Activated CD4-positive, alpha-beta memory T cell treated with anti-CD3 and anti-CD28 coated beads for 36 hours (primary cell): ENCODE measurements at places on chromosomes 6 and 20. TPM values are rescaled to one million over a fixed set of nuclear protein-coding genes. Genes with fewer than 3 reads are reported as not detected.
A peak's percentile ranks its signal among the peaks of the same experiment; 100 is the strongest.

DNA sequence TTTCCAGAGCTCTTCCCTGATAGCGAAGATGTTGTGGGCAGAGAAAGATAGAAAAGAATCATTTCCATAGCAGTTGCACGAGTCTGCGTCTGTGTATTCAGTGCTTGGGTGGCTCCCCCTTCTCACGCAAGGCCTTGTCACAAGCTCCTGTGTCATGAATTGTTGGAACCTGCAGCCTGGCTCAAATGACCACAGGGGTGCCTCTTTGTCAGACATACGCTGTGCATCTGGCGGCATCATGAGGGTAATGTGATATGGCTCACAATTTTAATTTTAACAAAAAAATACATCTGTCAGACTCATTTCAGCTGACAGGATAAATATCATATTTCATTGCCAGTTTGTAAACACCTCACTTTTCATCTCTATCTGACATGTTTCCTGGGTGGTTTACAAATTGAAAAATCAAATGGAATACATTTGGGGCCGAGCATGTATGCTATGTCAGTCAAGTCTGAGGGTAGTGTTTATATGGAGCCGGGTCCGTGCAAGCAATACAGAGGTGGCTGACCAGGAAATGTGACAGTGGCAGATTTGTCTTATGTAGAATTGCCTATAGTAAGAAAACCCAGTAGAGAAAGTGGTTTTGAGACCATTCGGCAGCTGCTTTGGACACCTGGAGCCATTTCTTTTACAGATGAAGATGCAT, 90.9 kb downstream of the CAP2 start:
- DNase-seq = no peak

- DNase-seq = no peak
Measured at GRCh38 chr6:36570264-36570663, 23.0 kb upstream of the STK38 start.

GRCh38 chr6:44050872-44051505, 76.3 kb downstream of the MRPL14 start:
- DNase-seq = no peak

DNA sequence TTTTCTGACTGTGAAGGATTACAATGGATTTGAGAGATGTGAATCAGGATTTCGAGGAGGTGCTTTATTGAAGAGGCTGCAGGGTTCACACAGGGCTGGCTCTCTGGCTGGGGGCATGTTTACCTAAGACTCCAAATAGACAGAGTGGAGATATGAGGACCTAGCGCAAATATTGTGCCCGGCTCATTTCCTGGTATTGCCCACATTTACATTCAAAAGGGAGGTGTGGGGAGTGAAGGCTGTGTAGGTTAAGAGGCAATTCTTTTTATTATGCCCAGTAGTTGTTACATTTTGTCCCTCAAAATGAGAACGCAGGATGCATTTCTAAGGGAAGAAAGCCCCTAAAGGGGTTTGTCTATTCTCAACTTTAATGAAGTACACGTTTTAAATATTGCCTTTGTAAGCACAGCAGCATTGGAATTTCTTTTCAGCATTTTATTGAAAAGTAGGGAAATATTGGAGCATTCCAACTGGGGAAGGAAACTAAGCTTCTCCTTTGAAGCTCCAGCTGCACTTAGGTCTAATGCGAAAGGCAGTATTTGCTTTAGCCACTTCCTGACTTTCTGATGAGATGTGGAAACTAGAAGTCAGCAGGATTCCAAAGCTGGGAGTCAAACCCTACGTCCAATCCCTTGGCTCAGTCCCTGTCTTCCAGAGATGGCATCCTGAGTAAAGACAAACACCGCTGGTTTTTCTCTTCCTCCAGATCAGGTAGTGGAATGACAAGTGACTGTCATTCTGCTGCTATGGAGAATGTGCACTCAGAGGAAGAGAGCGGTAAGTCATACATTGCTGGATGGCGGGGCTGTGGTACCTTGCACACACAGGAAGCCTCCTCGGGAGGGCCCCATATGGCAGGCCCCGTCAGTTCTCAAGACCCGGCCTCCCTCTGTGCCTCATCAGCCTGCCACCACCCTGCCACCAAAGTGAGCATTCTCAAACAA, 70.7 kb downstream of the MYB start:
- peak; percentile 29 for DNase-seq

GRCh38 chr6:84422380-84422968, 195.0 kb upstream of the CEP162 start:
- DNase-seq = peak; percentile 23

DNA sequence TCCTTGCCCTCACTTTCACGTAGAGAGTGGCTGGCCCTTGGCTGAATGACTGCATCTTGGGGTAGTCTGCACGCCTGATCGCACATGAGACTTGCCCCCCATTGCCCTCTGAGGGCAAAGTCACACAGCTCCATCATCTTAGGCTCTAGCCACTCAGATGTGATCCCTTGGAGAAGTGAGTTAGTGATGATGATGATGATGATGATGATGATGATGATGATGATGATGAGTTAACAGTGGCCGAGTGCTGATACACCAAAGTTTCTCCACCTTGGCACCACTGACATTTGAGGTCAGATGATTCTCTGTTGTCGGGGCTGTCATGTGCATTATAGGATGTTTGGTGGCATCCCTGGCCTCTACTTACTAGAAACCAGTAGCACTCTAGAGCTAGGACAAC, 84.0 kb downstream of the PREX1 start:
- no peak for DNase-seq

DNA sequence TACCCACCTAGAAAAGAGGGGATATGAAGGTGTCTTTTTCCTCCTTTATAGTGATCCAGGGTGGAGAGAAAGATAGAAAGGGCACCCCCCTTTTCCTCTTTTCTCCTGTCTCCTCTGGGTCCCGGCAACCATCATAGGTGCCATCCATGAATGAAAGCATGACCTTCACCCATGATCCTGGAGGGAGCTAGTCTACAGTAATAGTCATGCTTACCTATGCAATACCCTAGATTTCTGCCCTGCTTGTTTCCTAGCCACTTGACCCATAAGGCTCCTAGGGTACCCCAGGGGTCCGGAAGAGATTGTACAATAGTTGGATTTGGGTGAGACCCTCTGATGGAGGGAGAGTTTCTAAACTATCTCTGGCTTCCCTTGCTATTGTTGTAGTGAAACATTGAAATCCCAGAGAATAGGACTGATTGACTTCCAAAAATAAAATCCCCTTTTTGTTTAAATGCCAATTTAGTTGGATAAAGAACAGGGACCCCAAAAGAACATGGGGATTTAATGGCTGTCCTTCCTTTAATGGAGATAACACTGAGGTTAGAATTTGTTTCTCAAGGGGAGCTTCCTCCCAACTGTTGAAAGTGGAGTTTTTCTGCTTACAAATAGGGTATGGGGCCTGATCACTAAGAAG, 366.8 kb upstream of the KHDRBS2 start:
- DNase-seq = no peak

- DNase-seq = no peak
Measured at GRCh38 chr6:44071670-44072451, 55.4 kb downstream of the MRPL14 start.

DNA sequence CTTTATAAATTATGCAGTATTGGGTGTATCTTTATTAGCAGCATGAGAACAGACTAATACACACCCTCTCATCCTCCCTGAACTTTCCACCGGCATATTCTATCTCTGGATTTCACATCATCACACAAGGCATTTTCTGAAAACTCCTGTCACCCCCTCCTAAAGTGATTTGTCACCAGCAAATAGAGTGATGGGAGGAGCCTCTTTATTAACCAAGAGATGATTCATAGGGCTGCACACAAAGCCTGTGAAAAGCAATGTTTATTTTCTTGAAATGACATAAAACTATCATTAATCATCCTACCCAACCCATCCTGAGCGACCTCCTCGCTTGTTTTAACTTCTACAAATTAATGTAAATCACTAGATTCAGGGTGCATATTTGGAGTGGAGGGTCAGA, 394.7 kb upstream of the SULF2 start:
- no peak for DNase-seq

DNA sequence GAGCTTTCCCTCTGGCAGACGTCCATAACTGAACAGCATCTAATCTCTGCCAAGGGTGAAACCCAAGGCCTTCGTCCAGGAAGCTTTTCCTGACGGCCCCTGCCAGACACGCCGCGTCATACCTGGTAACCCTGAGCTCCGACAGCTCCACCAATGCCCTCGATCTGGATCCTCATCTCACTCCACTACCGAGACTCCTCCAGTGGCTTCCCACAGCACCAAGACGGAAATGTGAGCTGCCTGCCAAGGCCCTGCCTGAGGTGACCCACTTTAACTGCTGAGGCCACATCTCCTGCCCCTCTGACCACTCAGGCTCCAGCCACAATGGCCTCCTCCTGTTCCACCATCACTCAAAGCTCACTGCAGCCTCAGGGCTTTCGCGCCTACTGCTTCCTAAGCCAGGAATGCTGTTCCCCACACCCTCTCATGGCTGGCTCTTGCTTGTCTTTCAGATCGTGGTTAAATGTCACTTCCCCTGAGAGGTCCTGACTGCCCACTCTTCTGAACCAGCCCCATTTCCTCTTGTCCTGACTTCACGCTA, 143.2 kb downstream of the PREX1 start:
- DNase-seq = no peak

GRCh38 chr20:8718279-8718678, 350.6 kb upstream of the PLCB4 start:
- no peak for DNase-seq

DNA sequence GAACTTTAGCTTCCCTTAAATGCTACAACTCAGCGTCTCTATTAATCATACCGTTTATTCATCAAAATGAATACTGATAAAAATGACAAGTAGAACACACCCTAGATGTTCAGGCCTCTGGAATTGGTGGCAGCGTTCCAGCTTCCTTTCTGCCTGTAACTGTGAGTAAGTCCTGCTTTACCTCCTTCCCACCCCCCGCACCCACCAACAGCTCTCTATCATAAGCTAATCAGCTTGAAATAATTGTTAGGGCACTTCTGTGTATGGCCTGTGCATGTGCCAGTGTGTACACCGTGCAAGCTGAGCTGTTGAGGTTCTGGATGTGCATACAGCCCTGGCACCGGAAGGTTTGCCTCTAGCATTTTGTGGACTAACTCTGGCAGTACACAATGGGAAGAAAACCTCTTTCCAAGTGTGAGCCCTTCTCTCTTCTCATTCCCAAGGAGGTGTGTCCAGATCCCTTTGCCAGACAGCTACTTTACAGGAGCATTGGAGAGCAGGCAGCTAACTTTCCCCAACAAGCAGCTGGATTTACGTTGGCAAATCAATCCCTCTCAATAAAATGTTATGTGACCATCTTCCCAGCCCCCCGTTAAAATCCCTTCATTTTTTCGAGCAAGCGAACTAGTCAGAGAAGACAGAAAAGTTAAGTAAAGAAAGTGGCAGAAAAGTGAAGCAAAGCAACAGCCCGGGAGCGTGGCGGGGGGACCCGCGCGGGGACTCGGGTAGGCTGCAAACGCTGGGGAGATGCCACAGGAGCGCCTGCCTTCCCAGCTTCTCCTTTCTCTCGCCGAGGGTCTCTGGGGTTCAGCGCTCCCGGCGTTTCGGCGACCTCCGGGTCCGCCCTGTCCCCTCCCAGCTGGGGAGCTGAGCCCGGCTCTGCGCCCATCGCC, 803 bp upstream of the ADGRG6 start:
- DNase-seq = no peak

GRCh38 chr6:156752666-156753301, 24.4 kb upstream of the ARID1B start:
- no peak for DNase-seq

GRCh38 chr6:41939176-41939847, 2.3 kb downstream of the CCND3 start:
- peak; percentile 70 for DNase-seq

- peak; percentile 49 for DNase-seq
Measured at GRCh38 chr20:63082308-63082938, 75.7 kb upstream of the BHLHE23 start.

- no peak for DNase-seq
Measured at GRCh38 chr6:23531666-23532065, 594.3 kb upstream of the NRSN1 start.

- DNase-seq = no peak
Measured at GRCh38 chr20:20085071-20085470, 32.7 kb downstream of the CFAP61 start.

DNA sequence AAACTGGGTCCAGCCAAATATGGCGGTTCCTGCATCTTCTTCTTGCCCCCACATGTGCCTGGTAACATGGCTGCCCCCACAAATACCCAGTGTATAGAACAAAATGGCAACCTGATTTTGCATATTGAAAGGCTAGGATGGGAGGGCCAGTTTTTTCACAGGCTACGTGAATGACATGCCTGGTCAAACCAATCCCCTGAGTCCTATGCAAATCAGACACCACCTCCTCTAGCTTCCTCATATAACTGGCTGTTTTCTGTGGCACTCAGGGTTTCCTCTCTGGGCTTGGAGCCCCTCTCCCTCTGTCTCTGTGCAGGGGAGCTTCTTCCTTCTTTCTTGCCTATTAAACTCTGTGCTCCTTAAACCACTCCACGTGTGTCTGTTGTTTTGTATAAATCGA, 372.1 kb downstream of the KIF16B start:
- DNase-seq = no peak

GRCh38 chr6:139017227-139017626, 11.3 kb upstream of the ABRACL start:
- DNase-seq = no peak

DNA sequence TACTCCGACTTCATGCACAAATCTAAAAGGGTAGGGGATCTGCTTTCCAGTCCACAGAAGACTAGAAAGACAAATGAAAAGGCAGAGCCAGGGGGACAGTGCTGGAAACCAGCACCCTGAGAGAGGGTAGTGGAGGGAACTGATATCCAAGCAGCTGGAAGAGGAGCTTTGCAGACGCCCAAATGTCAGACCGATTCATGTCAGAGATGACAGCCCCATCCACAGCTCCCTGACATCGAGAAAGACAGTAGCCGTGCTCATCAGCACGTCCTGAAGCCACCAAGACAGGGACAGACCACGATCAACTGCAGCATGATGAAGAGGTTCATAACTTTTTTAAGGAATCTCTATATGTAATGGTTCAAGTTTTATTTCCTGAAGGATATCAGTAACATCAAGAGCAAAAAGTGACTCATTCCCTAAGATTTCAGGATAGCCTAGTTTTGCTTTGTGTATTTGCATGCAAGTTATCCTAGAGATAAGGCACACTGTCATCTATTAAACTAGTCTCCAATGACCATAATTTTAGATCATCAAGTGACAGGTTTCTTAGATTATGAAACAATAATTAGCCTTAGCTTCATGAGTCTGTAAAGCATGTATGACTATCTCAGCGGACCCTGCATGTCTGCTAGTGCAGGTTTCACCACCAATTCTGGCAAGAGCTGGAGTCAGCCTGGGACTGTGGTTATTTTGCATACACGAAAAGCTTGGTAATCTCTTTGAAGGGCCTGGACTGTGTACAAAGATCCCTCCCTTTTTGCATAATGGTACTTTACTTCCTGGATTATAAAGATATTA, 43.0 kb downstream of the PRDM1 start:
- no peak for DNase-seq

GRCh38 chr6:43367245-43367984, 2.0 kb downstream of the ZNF318 start:
- no peak for DNase-seq

- no peak for DNase-seq
Measured at GRCh38 chr20:44028003-44028730, 113.5 kb downstream of the TOX2 start.

- peak; percentile 77 for DNase-seq
Measured at GRCh38 chr6:27836783-27837624, 75.2 kb downstream of the OR2B2 start.

NRN1 gene
- 1.3 TPM for total RNA-seq

OPRM1 gene
- total RNA-seq = not detected

CNBD2 gene
- 4.0 TPM for total RNA-seq

KCNK17 gene
- not detected for total RNA-seq

OR2J2 gene
- not detected for total RNA-seq

ENPP4 gene
- total RNA-seq = 8.8 TPM

TOMM34 gene
- total RNA-seq = 56.3 TPM

ANKEF1 gene
- 1.3 TPM for total RNA-seq

ZNF165 gene
- 4.0 TPM for total RNA-seq
